Cerebellar nuclear complex (tissue), 1 donor: ENCODE measurements at places on chromosomes 4 and X.

DNA sequence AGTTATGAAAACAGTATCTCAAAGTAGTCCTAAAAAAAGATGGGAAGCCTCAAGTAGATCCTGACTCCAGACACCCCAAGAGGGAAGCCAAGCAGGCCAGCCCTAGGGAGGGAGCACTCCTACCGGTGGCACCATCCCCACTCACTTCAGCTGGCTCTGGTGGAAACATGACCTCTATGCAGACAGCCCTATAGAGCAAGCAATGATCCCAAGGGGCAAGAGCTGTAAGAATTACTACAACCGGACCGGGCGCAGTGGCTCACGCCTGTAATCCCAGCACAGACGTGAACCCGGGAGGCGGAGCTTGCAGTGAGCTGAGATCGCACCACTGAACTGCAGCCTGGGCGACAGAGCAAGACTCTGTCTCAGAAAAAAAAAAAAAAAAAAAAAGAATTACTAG lies 5.7 kb downstream of the LETM1 start:
- DNase-seq = no peak

GRCh38 chr4:77395481-77395880 lies 210.1 kb upstream of the CXCL13 start:
- DNase-seq = no peak

DNA sequence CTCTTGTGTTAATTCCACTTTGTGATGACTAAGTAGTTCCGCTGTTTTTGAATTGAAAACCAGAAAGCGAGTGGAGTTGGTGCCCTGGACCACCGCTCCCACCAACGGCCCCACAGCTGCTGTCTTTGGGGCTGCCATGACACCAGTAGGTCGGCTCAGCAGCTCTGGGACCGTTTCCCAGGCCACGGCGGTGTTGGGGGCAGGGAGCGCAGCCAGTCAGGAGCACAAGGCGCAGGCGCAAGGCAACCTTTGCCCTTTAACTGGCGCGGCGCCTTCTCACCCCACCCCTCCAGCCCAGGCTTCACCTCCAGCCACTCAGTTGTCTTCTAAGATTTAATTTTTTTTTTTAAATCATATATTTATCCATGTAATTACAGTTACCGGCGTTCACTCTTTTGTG lies at the start of gene GK2:
TSS of gene GK2 (minus strand) at position 166 of the 400 bp plus-strand sequence. CDS start at position 138, 28 bp downstream.
- no peak for DNase-seq

DNA sequence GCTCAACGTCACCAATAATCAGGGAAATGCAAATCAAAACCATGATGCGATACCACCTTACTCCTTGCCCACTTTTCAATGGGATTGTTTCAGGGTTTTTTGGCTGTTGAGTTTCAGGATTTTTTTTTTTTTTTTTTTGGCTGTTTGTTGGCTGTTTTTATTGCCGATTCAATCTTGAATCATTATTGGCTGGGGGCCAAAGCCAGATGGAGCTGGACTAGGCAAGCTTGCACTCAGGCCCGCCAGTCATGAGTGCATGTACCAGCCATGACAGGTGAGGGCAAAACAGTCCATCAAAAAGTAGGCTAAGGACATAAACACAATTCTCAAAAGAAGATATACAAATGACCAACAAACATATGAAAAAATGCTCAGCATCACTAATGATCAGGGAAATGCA lies 13.3 kb downstream of the YIPF7 start:
- no peak for DNase-seq

DNA sequence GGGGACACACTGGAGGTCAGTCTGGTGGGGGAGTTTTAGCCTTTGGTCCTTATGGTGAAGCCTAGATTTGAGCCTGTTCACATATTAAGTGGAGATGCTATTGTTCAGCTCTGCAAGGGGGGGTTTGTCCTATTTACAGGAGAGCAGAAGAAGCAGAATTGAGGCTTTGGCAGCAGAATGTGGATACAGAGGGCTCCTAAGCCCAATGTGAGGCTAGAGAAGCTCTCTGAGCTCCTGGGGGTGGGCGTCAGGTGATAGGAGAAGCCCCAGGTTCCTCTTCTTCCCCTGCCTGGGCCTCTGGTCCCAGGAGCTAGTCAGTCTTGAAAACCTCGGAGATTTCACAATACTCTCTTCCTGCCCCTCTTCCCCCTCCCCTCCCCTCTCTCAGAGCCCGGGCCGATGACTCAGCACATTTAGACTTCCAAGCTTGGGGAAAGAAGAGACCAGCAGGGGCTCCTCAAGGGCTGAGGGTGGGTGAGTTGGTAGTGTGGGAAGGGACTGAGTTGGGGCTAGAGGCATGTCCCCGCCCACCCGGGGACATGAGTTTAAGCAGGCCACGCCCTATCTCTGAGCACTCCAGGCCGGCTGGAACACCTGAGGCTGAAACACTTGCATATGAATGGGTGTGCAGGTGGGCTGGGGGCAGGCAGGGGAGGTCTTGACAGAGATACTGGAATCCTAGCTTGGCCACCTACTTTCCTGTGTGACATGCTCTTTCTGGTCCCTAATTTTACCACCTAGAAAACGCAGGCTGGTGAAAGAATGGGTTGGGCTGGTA lies 3.4 kb downstream of the TFE3 start:
- DNase-seq = no peak

- DNase-seq = no peak
Measured at GRCh38 chr4:15893962-15894361, 44.6 kb downstream of the FGFBP1 start.

GRCh38 chr4:138992676-138993075 lies 22.9 kb upstream of the NOCT start:
- no peak for DNase-seq

GRCh38 chr4:85573270-85573669 lies 98.3 kb downstream of the ARHGAP24 start:
- no peak for DNase-seq

DNA sequence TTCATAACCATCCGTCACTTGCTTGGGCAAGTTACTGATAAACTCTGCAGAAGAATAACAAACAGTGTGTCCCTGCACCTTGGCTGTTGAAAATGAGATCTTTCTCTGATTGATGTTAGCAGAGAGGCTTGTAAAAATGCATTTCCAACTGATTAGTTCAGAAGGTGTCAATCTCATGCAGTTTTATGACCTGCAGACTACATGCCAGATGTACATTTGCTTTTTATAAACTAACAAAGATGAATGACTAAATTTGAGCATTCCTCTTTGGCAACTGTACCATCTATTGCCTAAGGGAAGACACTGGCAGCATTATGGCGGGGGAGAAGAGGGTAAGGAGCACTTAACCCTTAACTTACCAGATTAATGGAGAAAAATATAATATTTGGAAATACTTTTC lies 192.8 kb downstream of the DCTD start:
- DNase-seq = no peak

- DNase-seq = no peak
Measured at GRCh38 chr4:513327-513726, 14.3 kb downstream of the PIGG start.

DNA sequence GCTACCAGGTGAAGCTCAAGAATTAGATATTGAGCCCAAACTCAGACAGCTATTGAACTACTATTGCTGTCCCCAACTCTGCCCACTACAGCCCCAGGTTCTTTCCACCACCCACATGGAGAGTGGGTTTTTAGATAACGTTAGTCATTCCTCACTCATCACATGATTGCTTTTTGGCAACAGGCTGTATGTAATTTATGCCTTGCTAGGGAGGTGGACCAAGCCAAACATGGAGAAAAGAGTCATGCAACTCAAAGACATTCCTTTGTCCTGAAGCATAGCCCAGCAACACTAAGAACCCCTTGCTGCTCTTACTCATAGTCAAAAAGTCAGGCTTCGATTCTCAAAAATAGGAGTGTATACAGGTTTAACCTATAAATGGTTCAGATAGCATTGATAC lies 275.9 kb upstream of the VCX3A start:
- DNase-seq = no peak

DNA sequence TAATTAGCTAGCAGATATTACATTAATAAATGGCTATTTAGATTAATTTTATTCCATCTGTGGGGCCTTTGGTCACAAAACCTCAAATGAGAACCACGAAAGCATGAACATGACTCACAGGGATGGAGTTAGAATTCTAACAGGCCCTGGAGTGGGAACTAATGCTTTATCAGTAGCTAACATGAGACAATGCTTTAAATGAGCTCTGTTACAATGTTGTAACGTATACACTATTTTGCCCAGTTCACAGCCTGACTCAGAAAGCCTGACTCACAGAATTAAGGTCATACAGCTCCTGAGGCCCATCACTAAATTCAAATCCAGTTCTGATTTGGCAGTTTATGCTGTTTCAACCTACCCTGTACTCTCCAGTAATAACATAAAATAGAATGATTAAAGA lies 23.2 kb downstream of the VEGFC start:
- no peak for DNase-seq

DNA sequence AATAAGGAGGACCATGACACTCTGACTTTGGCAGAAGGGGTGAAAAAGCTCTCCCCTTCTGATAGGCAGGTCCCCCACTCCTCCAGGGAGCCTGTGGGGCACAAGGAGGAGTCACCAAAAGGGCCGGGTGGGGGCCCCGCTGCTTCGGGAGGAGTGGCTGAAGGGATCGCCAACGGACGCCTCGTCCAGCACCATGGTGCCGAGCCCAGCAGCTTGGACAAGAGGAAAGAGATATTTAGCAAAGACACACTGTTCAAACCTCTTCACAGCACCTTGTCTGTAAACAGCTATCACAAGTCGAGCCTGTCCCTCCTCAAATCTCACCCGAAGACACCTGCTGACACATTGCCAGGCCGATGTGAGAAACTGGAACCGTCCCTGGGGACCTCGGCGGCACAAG lies 105.6 kb downstream of the STOX2 start:
- no peak for DNase-seq

DNA sequence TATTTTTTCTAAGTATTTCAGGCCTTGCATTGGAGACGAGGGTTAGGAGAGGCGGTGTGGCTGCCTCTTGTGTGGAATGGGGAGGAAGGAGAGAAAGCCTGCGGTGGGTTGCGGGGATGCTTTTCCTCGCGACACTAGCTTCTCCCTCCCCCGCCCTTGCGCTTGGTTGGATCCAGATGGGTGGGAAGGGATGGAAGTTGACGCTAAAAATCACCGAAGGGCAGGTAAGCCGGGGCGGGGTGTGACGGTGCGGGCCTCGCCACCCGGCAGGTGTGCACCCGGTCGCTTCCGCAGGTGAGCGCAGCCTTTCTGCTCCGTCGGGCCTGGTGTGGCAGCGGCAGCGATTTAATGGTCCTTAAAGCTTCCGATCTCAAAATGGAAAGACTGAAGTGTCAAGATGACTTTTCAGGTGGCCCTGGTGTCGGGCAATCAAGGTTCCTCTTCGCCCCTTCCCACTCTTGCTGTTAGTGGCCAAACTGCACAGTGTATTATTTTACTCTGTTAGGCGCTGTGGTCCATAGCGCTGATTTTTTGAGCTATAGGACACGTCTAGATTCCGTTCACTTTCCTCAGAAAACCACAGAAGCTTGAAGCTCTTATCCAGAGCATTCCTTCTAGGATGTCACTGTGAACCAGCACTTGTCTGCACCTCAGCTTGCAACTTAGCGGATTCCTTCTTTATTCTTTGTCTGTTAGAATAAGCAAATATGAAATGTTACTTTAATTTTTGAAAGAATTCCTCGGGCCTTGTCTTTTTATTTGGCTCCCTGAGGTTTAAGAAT lies 765 bp downstream of the ENOPH1 start:
- no peak for DNase-seq

- DNase-seq = no peak
Measured at GRCh38 chr4:55157559-55158277, 32.3 kb upstream of the KDR start.

DNA sequence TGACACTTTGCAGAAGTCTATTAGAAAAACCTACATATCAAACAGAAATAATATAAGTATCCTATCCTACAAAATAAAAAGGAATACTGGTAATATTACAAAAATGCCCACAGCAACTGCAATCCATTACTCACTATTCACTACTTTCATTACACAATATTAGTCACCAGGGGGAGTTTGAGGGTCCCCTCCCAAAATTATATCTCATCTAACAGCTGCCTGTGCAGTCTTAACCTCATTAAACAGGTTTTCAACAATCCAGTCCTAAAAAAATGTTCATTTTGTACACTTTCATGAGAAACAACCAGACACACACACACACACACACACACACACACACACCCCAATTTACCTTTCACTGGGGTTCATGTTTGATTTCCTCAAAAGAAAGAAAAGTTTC lies 2.9 kb downstream of the CLOCK start:
- no peak for DNase-seq
